ENCODE measurements at places on chromosomes 6 and 20.

- DNase-seq, result peak; percentile 71
These were observed 17.9 kb downstream of the GNAS start for GRCh38 chr20:58870293-58871014.

GRCh38 chr6:3566812-3567211, 110.0 kb upstream of the SLC22A23 start:
- no peak for DNase-seq

- DNase-seq, result no peak
These were observed 96.7 kb downstream of the SLX4IP start for GRCh38 chr20:10531848-10532247.

DNA sequence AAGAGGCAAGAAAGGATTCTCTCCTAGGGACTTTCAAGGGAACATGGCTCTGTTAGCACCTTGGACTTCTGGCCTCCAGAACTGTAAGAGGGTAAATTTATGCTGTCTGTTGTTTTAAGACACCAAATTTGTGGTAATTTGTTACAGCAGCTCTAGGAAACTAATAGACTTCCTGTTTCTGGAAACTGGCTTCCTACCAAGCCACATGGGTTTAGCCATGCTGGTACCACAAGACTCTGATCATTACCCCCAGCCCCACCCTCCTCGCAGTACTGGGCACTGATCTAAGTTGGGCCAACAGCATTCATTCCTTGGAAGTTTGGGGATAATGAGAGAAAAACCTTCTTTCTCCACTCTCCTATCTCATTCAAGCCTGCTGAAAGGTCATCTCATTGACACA, 109.5 kb upstream of the SMLR1 start:
- peak; percentile 51 for DNase-seq

GRCh38 chr20:29349836-29350235, 1907.6 kb upstream of the DEFB115 start:
- DNase-seq, result no peak

DNA sequence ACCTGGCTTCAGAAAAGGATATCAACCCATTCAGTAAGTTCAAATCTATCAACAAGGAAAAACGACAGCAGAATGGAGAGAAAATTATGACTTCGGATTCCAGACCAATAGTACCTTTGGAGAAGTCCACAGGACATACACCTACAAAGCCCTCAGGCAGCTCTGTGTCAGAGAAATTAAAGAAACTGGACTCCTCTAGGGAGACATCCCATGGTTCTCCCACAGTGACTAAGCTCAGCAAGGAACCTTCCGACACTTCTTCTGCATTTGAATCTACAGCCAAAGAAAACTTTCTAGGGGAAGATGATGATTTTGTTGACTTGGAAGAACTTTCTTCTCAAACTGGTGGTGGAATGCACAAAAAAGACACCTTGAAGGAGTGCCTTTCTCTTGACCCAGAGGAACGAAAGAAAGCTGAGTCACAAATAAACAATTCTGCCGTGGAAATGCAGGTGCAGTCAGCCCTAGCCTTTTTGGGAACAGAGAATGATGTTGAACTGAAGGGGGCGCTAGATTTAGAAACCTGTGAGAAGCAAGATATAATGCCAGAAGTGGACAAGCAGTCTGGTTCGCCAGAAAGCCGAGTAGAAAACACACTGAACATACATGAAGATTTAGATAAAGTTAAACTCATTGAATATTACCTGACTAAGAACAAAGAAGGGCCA, 67.4 kb upstream of the HINT3 start:
- peak; percentile 74 for DNase-seq

DNA sequence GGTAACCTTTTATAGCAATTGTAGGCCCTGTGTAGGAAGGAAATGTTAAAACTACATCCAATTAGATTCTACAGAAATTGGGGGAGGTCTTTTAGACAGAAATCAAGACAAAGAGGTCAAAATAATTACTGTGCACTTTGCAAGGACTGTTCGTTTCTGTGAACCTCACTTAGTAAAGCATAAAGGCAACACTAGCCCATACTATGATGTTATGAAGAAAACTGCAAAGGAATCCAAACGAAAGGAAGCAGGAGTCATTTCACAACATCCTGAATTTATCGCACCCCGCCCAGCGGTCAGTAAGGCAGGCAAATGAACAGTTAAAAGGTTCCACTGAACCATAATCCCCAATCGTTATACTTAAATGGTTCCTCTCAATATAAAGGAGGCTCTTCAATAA, 429.5 kb upstream of the ARID1B start:
- DNase-seq, result peak; percentile 51

DNA sequence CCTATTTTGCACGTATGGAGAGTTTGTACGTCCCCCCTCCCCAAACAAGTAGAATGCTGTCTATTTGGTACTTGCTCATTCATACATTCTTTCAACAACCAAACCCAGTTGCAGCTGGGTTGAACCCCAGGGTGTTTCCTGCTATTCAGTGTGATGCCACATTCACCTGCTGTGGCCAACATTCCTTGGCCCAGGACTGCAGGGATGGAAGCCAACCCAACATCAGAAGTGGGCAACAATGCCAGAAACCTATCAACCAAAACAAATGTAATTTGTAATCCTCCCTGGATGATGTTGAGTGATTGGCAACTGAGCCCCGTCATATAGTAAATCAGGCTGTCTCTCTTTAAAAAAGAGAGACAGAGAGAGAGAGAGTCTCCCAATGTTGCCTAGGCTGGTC, 8.9 kb downstream of the NT5E start:
- DNase-seq, result no peak

- no peak for DNase-seq
These were observed 92.1 kb downstream of the FOXC1 start for GRCh38 chr6:1701668-1702353.

DNA sequence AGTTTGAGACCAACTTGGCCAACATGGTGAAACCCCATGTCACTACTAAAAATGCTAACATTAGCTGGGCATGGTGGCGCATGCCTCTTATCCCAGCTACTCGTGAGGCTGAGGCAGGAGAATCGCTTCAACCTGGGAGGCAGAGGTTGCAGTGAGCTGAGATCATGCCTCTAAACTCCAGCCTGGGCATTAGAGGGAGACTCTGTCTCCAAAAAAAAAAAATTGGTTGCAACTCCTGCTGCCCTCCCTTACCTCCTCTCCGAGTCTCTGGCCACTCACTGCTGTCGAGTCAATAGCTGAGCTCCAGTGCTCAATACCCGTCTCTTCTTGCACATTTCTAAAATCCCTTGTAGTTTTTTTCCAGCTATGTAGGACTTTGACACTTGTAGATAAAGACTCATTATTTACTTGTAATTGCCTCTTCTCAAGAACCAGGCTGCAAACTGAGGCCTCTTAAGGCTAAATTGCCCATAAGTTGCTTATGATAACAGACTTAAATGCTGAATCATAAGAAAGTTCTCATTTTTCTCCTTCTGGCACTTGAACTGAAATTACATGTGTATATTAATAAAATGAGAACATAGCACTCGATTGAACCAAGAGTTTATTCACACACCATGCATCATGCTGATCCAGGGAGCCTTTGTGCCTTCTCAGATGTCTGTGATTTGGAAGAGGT, 13.8 kb downstream of the HECA start:
- DNase-seq, result peak; percentile 55

DNA sequence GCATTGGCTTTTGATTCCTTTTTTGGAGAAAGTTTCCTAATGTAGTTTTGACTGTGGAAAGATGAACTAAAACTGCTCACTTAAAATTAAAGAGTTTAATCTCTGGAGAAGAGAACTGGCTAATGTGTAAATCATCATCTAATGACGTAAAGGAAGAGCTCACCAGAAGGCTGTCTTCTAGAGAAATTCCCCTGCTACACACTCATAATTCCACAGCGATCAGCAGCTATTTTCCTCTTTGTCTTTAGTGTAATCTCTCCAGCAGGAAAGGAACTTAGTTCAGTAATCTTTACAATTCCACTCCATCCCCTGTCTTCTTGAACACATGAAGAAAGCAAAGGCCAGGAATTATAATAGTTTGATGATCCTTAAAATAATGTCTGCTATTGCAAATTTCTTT, 15.8 kb downstream of the SPTLC3 start:
- DNase-seq, result no peak

All from hematopoietic multipotent progenitor cell treated with erythropoietin and hydrocortisone succinate and interleukin-3 and kit ligand, for 6 days (in vitro differentiated cells).